CD4-positive, alpha-beta memory T cell (primary cell): ENCODE measurements at places on chromosomes 12 and 14. TPM values are rescaled to one million over a fixed set of nuclear protein-coding genes. Genes with fewer than 3 reads are reported as not detected.

Gene CPM
- total RNA-seq: 2.0 TPM

DNA sequence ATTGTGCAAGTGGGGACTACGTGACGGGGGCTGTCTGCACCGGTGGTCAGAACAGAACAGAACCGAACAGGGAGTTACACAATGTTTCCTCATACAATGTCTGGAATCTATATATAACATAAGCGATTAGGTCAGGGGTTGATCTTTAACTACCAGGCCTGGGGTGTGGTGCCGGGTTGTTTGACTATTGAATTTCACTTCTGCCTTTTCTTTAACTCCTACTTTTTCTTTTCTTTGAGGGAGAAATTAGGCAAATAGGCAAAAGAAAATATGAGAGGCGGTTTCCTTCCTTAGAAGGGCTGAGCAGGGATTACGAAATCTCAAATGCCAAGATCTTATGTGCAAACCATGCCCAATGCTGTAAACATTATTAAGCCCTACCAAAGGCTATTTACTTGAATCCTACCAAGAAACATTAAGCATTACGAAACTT lies 140.3 kb downstream of the SLC38A6 start:
- H3K27ac ChIP-seq: no peak overlapping the region
- no peaks in the 10 kb centered on the region for H3K36me3 ChIP-seq
- H3K4me3 ChIP-seq: no peak overlapping the region
- no peaks in the 10 kb centered on the region for H3K27me3 ChIP-seq

Gene KLHL28
- 38.4 TPM for total RNA-seq

GRCh38 chr14:28515571-28515970 lies 251.0 kb upstream of the FOXG1 start:
- H3K27me3 ChIP-seq: no peaks in the 10 kb centered on the region
- H3K27ac ChIP-seq: no peak overlapping the region

Gene RPGRIP1
- total RNA-seq: 0.47 TPM

Gene KRT74
- not detected for total RNA-seq

GRCh38 chr14:93932642-93933041 lies 5.5 kb downstream of the FAM181A start:
- H3K4me3 ChIP-seq: no peak overlapping the region
- DNase-seq: no peak
- H3K27me3 ChIP-seq: no peaks in the 10 kb centered on the region
- no peaks in the 10 kb centered on the region for H3K4me1 ChIP-seq

- no peaks in the 10 kb centered on the region for H3K27me3 ChIP-seq
- H3K4me1 ChIP-seq: no peaks in the 10 kb centered on the region
- no peak overlapping the region for H3K27ac ChIP-seq
- H3K36me3 ChIP-seq: peaks cover 52% of the 10 kb centered on the region
- no peak overlapping the region for H3K4me3 ChIP-seq
Observed at GRCh38 chr12:55789893-55790292, 27.6 kb downstream of the SARNP start.

- H3K27me3 ChIP-seq: no peaks in the 10 kb centered on the region
- DNase-seq: no peak
- H3K4me3 ChIP-seq: no peak overlapping the region
- H3K4me1 ChIP-seq: no peaks in the 10 kb centered on the region
- no peak overlapping the region for H3K27ac ChIP-seq
- H3K36me3 ChIP-seq: peaks cover 26% of the 10 kb centered on the region
Observed at GRCh38 chr12:121026274-121027045, 10.2 kb upstream of the C12orf43 start.

DNA sequence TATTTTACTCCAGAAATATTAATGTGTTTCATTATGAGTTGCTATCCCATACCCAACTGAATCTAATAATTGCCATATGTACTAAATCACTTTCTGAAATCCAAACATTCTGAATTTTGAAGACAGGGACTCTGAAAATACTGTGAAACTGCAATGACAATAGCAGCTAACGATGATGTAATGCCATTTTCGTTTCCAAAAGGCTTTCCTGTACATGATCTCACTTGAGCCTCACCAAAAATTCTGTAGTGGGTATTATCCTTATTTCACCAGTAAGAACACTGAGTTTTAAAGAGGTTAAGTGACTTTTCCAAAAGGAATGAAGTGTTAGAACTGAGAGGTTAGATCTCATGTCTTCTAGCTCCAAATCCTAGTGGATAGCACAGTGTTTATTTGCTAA lies 133.3 kb downstream of the FLRT2 start:
- H3K4me1 ChIP-seq: no peaks in the 10 kb centered on the region
- no peaks in the 10 kb centered on the region for H3K27me3 ChIP-seq
- H3K4me3 ChIP-seq: no peak overlapping the region
- no peak overlapping the region for H3K27ac ChIP-seq

Gene PNP
- 108 TPM for total RNA-seq

DNA sequence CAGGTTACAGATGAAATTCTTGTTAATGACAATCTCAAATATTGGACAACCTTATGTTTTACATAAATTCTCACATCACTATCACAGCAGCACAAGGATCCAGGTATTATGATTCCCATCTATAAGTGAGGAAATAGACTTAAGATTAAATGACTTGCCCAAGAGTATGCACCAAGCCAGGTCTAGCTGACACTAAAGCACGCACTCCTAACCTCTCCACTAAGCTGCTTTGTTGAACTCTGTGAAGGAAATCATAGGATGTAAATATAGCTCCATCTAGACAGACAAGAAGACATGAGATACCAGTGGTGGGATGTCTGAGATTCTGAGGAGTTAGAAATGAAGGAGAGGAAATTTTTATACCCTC lies 87.9 kb downstream of the PHLDA1 start:
- H3K4me3 ChIP-seq: no peak overlapping the region
- no peak for DNase-seq
- no peaks in the 10 kb centered on the region for H3K27me3 ChIP-seq
- H3K4me1 ChIP-seq: peaks cover 20% of the 10 kb centered on the region
- peak overlapping the region; percentile 22 for H3K27ac ChIP-seq

GRCh38 chr12:108815875-108816594 lies 41.3 kb downstream of the SSH1 start:
- peaks cover 16% of the 10 kb centered on the region for H3K36me3 ChIP-seq
- no peak for DNase-seq
- H3K4me1 ChIP-seq: no peaks in the 10 kb centered on the region
- H3K27me3 ChIP-seq: no peaks in the 10 kb centered on the region
- no peak overlapping the region for H3K4me3 ChIP-seq
- no peak overlapping the region for H3K27ac ChIP-seq

- H3K4me1 ChIP-seq: no peaks in the 10 kb centered on the region
- no peak for DNase-seq
- no peak overlapping the region for H3K4me3 ChIP-seq
- H3K27ac ChIP-seq: no peak overlapping the region
- H3K36me3 ChIP-seq: no peaks in the 10 kb centered on the region
- H3K27me3 ChIP-seq: no peaks in the 10 kb centered on the region
Observed at GRCh38 chr14:93146119-93146518, 30.4 kb upstream of the ITPK1 start.

GRCh38 chr12:102417055-102417454 lies 63.3 kb downstream of the IGF1 start:
- H3K4me3 ChIP-seq: no peak overlapping the region
- no peaks in the 10 kb centered on the region for H3K36me3 ChIP-seq
- no peaks in the 10 kb centered on the region for H3K27me3 ChIP-seq

Gene HCAR2
- total RNA-seq: not detected

Gene PPP4R4
- total RNA-seq: 7.3 TPM

Gene IRF2BPL
- 37.7 TPM for total RNA-seq

DNA sequence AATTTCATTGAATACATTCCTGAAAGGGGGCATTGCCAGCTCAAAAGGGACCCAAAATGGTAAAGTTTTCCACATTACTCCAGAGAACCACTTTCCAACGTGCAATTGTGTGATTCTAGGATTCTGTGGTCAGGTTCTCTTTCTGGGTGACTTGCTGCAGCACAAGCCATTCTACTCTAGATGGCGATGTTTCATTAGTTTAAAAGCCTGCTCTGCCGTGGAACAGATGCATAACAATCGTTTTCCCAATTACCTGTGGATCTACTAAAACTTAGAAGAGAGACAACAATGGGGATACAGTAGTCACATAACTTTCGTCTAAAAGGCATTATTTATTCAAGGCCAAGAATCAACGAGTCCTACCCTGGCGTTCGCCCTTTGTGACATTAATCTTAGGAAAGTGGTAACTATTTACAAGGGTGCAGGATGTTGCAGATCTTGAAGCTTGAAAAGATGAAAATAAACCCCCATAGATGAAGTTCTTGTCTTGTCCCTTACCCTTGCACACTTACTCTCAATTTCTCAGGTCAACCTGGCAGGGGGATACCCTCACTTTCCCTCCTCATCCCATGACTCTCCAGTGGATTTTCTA lies 400.9 kb downstream of the SNAPC1 start:
- no peak overlapping the region for H3K27ac ChIP-seq
- peak; percentile 8 for DNase-seq
- H3K36me3 ChIP-seq: no peaks in the 10 kb centered on the region
- no peak overlapping the region for H3K4me3 ChIP-seq
- no peaks in the 10 kb centered on the region for H3K4me1 ChIP-seq

DNA sequence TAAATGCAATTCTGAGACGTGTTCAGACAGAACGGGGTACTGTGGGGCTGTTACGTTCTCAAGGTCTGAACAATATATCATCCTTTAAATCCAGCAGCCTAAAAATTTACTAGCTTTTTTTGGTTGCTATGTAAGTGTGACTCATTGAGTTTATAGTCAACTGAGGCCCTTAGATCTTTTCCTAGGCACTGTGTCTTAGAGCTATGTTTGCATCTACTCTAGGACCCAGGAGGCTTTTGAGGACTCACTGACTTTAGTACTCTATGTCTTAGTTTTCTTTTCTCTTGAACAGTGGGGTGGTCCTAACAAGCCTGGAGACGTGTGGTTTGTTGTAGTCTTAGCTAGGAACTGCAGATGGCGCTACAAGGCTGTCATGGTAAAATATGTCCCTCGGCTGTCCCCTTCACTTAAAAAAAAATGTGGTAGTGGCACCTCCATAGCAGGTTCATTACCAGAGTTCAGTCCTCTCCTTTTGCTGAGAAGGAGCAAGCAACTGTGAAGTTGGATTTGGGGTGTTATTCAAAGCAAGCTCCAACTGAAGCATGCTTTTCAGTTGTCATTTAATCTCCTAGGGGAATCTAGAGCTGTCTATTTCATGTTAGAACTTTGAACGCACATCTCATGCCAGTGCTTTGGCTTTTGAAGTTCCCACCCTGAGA lies 8.7 kb upstream of the SPATS2 start:
- H3K4me1 ChIP-seq: no peaks in the 10 kb centered on the region
- peaks cover 6% of the 10 kb centered on the region for H3K27me3 ChIP-seq
- DNase-seq: peak; percentile 63
- H3K27ac ChIP-seq: no peak overlapping the region

Gene PROX2
- total RNA-seq: not detected

- no peaks in the 10 kb centered on the region for H3K27me3 ChIP-seq
- no peak overlapping the region for H3K4me3 ChIP-seq
- H3K4me1 ChIP-seq: peaks cover 15% of the 10 kb centered on the region
- H3K36me3 ChIP-seq: no peaks in the 10 kb centered on the region
Observed at GRCh38 chr14:68945190-68945584, 33.9 kb downstream of the ACTN1 start.

GRCh38 chr12:105590571-105590970 lies 260.1 kb downstream of the C12orf75 start:
- H3K4me3 ChIP-seq: no peak overlapping the region
- H3K27ac ChIP-seq: no peak overlapping the region
- H3K4me1 ChIP-seq: no peaks in the 10 kb centered on the region
- H3K27me3 ChIP-seq: no peaks in the 10 kb centered on the region

DNA sequence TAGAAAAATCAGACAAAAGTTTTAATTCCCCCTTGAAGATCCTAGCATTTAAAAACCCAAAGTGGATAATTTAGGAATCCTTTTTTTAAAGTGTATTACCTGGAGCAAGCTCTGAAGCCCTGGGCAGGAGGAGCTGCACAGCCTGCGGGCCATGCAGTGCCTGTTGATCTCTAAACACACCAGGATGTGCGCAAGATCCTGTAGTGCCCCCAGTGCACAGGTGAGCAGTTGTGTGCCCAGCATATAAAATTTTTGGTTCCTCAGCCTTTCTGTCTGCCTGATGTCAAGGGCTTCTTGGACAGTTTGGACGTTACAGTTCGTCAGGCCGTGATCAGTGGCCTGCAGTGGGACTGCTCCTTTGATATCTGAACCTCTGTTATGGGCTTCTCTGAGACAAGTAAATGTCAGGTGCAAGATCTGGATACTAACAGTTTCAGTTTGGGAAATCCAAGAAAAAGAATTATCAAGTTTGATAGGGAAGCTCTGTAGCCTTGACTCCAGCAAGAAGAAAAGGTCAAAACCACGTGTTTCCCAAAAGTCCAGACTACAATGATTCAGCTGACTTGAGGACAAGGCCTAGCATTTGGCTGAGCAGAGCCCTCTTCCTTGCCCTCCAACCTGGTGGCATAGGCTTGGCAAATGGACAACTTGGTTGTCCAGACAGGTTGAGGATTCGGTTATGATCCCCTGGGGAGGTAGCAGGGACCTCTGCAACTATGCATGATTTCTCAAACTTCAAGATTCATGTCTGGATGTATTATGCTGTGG lies 1.0 kb downstream of the ATXN7L3B start:
- peak; percentile 57 for DNase-seq

Gene PRH2
- total RNA-seq: not detected

Gene FSCB
- not detected for total RNA-seq

DNA sequence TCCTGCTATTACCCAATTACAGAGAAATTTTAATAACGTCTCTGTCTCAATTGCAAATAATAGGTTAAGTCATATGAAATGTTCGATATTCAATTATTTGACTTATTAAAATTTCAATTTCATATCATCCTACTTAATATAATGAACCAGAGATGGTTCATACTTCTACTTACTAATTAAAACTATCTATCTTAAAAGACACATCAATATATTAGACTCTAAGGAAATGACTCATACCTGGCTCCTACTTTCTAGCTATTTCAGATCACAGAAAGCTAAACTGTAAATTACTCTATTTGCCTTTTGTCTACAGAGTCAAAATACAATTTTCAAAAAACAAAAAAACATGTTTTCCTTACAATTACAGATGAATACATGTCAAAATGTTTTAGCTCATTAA lies 99.6 kb downstream of the CAPZA3 start:
- H3K4me3 ChIP-seq: no peak overlapping the region
- H3K27me3 ChIP-seq: no peaks in the 10 kb centered on the region
- no peaks in the 10 kb centered on the region for H3K4me1 ChIP-seq
- no peak overlapping the region for H3K27ac ChIP-seq
- DNase-seq: no peak
- H3K36me3 ChIP-seq: no peaks in the 10 kb centered on the region
